ENCODE measurements at places on chromosomes 2 and 18.
A peak's percentile ranks its signal among the peaks of the same experiment; 100 is the strongest.

GRCh38 chr18:47683774-47684173 lies 246.7 kb downstream of the SMAD2 start:
- no peak for DNase-seq

GRCh38 chr2:66171530-66171929 lies 263.4 kb upstream of the MEIS1 start:
- DNase-seq, result no peak

DNA sequence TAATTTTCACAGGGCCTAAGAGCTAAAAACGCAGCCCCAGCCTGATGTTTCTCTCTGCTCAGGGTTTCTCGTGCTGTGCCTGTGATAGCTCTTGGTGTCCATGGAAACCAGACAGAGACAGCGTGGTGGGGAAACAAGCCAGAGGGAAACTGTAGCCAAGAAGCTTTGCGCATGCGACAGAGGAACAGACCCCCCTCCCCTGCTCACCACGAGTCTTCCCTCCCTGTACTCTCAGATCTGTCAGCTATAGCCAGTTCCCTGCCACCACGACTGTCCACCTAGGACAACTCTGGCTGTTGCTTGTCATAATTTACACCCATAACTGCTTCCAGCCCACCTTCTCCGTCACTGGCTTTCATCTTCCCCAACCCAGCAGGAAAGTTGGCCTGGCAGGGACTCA lies 13.2 kb upstream of the DNAJC27 start:
- DNase-seq, result peak; percentile 76

DNA sequence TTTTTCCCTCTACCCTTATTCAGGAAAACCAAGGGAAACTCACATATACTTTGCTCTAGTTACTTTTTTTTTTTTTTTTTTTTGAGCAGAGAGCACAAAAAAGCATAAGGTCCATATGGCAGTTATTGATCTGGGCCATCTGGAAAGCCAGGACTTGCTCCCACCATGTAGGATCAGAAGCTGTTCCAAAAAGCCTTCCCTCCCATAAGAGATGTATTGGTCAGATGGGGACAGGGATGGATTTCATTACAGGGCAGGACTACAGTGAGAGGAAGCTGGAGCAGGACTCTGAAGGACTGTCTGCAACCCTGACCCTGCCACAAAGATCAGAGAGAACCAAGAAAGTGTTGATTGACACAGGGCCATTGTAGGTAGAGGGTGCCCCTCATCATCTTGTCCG lies 57.3 kb downstream of the NRP2 start:
- no peak for DNase-seq

GRCh38 chr18:6917072-6917471 lies 187.6 kb downstream of the ARHGAP28 start:
- no peak for DNase-seq

DNA sequence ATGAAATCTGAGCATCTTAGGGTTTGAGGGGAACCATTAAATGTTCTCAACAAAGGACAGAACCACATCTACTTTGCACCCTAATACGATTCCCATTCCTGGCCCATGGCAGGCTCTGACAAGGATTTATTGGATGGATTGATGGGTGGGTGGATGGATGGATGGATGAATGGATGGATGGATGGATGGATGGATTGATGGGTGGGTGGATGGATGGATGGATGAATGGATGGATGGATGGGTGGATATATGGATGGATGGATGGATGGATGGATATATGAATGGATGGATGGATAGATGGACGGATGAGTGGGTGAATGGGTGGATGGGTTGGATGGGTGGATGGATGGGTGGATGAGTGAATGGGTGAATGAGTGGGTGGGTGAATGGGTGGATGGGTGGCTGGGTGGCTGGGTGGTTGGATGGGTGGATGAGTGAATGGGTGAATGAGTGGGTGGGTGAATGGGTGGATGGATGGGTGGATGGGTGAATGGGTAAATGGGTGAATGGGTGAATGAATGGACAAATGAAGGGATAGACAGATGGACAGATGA lies 29.6 kb upstream of the MLPH start:
- no peak for DNase-seq

- DNase-seq, result no peak
Measured at GRCh38 chr18:79520478-79521390, 125.0 kb downstream of the NFATC1 start.

DNA sequence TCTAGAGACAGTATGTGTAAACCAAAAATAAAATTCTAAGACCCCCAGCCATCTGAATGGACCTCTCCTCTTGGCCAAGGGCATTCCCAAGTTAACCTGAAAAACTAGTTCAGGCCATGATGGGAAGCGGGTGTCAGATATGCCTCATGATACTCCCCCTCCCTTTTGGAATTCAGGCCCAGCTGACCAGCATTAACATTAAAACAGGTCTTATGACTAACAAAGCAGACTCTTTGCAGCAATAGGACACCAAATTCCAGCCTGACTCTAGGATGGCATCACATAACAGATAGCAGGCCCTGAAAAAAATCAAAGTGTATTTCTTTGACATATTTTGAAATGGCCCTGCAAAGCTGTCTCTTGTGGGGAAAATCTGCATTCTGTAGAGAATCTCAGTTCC lies 73.3 kb upstream of the L3MBTL4 start:
- no peak for DNase-seq

DNA sequence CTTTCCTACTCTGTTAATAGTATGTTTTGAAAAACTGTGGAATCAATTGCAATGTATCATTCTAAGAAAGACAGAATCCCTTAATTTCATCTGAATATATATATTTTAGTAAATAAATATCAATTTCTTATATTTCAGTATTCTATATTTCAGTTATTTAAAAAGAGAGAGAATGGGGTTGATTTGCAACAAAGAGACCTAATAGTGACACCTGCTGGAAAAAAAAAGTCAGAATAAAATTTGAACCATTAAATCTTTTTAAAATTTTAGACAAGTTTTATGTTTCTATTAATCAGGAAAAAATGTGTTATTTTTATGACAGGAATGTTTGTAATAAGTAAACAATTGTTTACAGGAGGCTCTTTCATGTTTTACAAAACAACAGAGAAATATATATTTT lies 20.7 kb upstream of the CCNT2 start:
- peak; percentile 3 for DNase-seq

GRCh38 chr2:16677875-16678274 lies 12.2 kb upstream of the CYRIA start:
- no peak for DNase-seq

DNA sequence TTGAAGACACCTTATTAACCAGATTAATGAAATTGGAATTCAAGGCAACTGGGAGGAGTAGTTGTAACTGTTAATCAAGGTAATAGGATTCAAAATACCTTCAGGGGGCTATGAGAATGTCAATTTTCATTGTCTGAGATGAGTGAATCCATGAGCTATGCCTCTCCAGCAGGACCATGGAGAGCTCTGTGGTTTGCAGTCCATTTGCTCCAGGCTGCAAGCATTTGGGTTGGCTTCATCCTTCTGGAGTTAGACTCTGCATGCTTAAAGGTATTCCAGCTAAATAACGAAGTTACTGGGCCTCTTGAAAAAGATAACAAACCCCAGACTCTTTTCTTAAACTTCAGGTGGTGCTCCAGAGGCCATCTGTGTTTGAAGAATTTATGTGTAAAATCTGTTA lies 207.1 kb upstream of the SLC8A1 start:
- DNase-seq, result no peak

- DNase-seq, result no peak
Measured at GRCh38 chr2:238113611-238114010, 13.5 kb downstream of the ESPNL start.

- DNase-seq, result no peak
Measured at GRCh38 chr2:112622528-112622849, 23.2 kb upstream of the SLC20A1 start.

DNA sequence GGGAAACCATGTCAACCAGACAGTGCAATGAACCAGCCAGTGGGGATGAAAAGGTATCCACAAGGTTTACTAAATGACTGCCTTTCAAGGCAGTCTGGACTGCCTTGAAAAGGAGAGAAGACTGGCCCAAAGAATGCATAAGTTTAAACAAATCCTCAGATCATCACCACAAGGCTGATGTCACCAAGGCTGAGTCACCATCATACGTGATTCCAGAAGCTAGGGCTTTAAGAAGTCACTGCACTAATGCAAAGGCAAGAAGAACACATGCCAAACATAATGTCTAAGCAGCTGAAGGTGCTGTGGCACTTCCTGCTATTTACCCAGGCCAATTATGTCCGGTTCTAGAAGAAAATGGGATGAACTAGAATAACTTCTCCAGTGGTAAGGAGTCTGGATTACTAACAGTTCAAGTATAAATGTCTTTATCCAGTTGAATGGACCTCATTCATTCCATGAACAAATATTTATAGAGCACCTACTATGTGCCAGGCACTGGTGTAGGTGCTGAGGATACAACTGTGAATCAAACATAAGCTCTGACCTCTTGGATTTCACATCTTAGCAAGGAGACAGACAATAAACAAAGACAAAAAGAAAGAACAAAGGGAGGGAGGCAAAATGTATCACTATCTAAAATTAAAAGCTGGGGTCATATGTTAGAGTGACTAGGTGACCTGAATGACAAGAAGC lies 37.6 kb upstream of the ONECUT2 start:
- DNase-seq, result no peak

DNA sequence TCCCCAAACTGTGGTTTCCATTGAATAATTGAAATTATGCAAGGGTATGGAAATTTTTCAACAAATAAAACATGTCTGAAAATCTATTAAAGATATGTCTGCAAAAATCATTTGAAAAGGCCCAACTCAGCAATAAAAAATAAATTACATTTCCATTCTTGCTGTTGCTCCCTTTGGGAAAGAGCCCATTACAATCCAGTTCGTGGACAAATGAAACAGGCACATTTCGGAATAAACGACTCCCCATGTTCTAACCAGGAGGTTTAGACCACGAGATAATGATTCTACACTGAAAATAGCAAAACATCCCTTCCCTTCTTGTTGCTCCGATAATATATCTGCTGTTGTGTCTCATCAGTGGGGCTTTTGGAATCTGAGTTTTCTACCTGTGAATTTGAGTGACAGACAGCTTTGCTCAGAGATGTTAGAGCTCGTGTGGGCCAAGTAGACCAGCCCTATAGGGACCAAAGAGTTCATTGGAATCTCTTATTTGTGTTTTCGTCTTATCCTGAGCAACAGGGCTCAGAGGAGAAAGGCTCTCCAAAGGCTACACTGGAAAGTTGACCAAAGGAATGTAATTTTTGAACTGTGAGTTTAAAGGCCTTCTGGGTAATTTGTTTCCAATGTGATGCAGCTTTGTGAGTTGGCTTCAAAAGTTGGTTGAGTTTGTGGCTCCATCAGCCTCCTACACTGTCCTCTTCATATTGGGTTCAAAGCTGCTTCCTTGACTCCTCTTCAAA lies 119.5 kb downstream of the ACTR3 start:
- DNase-seq, result no peak

GRCh38 chr2:34853646-34854045 lies 1254.5 kb upstream of the FAM98A start:
- no peak for DNase-seq

DNA sequence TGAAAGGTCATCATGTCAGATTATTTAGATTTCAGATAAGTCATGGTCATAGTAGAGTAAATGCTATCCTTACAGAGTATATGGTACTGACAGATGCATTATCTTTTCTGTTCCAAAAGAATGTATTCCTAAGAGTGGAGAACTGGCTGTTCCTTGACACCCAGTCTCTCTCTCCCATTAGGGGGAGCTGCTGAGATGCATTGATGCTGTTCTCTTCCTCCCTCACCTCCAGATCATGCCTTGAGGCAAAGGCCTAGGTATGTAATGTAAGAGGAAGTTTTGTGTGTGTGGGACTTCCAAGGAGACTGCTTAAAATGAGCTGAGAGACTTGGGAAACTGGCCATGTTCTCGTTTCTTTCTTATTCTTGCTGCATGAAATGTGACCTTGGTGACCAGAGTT lies 979.5 kb upstream of the CELF4 start:
- DNase-seq, result peak; percentile 32

DNA sequence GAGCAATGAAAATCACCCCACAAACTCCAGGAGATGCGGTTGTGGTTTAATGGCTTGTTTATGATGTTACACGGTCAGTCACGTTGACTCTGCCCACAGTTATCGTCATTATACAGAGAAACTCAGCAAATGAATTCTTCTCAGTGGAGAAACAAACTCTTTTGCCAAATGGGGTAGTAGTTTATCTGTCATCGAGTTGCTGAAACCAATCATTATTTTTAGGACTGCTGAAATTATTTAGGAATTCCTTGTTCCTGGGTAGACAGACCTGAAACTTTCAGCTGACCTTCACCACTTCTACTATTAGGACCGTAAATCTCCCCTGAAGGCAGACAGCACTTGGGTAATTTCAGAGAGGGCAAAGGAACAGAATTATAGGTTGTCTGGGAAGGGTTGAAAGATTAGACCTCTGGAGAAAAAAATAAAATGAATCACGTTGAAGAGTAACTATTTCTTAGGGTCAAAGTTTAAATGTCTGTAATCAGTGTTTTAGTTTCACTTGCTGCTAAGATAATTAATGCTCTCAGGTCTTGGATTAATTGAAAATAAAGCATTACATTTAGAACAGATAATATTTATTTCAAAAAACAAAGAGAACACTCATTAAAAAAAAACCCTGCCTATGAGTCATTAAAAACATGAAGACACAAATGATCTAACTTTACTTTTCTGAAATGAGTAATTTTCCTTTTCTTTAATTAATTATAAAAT lies 52.1 kb upstream of the LYPD6 start:
- no peak for DNase-seq

GRCh38 chr2:102455061-102455670 lies 17.9 kb upstream of the SLC9A4 start:
- no peak for DNase-seq

- DNase-seq, result peak; percentile 2
Measured at GRCh38 chr2:71078624-71079023, 10.2 kb downstream of the NAGK start.

DNA sequence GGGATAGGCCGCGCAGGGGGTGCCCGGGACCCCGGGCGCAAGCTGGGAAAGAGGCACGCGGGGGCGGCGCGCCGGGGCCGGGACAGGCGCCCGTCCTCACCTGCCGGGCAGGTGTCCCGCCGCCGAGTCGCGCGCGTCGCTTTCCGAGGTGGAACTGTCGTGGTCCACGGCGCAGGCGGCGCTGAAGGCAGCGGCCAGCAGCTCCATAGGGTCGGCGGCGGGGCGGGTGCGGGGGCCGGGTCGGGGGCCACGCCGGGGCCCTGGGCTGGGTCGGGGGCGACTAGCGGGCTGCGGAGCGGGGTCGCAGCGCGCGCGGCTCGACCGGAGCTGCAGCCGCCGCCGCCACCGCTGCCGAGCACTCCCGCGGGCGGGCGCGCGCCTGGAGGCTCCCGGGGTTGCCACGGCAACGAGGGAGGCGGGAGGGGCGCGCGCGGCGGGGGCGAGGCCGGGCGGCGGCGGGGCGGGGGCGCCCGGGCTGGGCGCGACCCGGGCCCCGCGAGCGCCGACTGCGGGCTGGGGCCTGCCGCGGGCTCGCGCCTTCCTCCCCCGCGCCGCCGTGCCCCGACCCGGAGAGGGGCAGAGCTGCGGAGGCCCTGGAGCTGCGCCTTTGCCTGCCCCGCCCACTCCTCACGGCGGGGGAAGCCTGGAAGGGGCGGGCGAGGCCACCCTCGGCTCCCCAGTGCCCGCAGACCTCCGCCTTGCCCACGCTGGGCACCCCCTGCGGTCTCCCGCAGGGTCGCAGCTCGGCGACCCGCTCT lies 57.9 kb downstream of the SNORC start:
- DNase-seq, result peak; percentile 27

Data from NCI-H1092 treated with DMSO at 0.1 percent for 48 hours (cell line).